ENCODE measurements at places on chromosomes 13 and 19.
A peak's percentile ranks its signal among the peaks of the same experiment; 100 is the strongest.

DNA sequence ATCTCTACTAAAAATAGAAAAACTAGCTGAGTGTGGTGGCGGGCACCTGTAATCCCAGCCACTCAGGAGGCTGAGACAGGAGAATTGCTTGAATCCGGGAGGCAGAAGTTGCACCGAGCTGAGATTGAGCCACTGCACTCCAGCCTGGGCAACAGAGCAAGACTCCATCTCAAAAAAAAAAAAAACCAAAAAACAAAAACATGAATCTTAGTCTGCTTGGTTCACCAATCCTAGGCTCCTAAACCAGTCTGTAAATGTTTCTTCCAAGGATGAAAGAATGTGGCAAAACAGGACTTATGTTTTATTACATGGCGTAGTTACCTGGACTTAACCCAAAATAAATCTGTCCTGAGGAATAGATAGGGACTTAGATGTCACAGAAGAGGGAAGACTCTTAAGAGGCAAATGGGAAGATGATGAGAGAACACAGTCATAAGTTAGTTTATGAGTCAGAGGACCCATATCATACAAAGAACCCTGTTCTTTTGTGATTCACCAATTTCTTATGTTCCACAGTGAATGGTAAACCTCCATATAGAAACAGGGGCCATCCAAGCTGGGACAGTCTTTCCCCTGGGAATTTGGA, 6.9 kb upstream of the FBXL3 start:
- no peak for DNase-seq

DNA sequence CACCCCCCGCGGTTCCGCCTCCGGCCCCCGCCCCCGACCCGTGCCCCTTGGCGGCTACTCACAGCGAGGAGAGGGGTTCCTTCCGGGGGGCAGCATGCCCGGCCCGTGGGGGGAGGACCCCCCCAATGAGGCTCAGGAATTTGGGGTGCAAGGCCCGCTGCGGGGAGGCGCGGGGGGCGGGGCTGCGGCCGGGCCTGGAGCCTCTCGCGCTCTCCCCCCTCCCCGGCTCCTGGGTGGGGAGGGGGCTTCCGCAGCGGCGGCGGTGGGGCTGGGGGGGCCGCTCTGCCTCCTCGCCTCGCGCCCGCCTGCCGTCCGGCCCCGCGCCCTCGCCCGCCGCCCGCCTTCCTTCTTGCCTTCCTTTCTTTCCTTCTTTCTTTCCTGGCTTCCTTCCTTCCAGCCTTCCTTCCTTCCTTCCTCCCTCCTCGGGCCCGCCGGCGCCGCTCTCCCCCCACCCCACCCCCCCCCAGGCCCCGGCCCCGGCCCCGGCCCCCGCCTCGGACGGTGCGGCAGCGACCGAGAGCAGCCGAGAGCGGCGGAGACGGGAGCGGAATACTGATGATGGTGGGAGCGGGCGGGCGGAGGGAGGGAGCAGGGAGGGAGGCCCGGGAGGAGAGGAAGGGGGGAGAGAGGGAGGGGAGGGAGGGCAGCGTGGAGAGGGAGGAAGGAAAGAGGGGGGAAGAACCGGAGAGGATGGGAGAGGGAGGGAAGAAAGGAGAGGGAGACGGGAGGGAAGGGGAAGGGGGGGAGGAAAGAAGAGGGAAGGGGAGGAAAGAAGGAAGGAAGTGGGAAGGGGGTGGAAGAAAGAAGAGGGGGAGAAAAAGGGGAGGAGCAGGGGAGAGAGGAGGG, at the start of gene LRRC4B:
Gene LRRC4B, minus strand, starts transcription at position 554 of the 846 bp plus-strand sequence. CDS start 19,597 bp downstream, outside the sequence.
- DNase-seq = no peak

DNA sequence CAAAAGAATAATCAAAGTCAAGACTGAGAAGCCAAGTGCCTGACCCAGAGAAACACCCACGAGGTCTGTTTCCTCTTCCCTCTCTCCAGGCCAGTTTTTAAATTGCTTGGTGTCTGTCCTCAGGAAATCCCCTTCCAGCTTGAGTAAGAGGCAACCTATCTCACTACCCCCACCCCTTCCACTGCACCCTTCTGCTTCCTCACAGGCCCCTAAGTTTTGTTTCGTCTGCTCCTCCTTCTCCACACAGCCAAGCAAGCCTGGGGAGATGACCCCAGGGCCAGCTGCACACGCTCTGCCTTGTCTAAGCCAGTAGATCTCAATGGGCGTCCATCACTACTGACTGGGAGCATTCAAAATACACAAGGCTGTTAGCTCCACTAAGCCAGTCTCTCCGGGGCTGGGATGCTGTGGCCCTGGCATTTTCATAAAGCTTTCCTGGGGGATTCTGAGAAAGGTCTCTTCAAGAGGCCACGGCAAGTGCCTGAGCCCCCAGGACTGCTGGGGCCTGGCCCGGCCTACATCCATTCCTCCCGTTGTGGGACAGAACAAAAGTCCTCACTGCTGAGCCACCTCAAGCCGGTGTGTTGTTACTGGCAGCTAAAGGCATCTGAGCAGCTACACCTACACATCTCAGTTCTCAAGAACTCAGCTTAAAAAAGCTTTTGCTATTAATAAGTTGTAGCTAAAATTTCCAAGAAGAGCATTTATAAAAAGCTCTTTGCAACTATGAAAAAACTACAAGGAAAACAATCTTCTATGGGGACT, 14.9 kb upstream of the IL4I1 start:
- peak; percentile 46 for DNase-seq

DNA sequence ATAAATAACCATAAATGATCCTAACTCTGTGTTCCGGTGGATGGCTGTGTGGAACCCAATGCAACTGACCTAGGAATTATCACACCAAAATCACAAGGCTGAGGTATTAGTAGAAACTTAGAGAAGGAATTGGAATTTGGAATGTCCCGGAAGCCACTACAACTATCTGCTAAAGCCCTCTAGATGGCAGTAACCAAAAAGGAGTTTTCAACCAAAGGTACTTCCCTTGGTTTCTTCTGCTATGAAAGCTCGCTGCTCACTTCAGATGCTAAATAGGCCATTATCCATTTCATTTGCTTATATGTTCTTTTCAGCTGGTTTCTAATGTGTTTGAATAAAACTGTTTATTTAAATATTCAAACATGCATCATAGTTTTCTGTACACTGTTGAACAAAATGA, 1589.1 kb upstream of the SPRY2 start:
- no peak for DNase-seq

- DNase-seq = no peak
Observed at GRCh38 chr13:78659450-78659730, 435 bp upstream of the OBI1 start.

DNA sequence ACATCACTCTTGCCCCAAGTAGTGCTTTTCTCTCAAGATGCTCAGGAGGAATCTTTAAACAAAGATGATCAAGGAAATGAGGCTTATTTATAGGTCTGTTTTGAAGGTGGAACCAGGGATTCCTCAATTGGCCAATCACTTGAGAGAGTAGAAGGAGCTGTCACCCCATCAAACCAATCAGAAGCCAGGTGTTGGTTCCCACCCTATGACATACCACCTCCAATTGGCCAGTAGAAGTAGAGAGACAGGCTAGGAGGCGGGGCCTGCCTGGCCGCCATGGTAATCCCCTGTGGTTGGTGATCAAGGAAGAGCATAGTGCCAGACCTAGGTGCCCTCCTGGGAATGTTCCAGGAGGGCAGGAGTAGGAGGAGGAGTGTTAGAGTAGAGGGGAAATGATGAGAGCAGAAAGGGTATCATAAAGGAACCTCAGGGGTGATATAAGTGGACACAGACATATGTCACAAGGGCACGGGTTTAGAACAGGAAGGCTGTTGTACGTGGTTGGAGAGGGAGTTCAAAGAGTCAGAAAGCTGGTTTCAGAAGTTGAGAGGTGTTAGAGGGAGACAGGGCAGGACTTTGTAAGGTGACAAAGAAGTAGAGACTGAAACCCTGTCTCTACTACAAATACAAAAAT, 10.5 kb downstream of the PMIS2 start:
- peak; percentile 7 for DNase-seq

GRCh38 chr13:95207769-95208366, 93.4 kb downstream of the ABCC4 start:
- DNase-seq = no peak

DNA sequence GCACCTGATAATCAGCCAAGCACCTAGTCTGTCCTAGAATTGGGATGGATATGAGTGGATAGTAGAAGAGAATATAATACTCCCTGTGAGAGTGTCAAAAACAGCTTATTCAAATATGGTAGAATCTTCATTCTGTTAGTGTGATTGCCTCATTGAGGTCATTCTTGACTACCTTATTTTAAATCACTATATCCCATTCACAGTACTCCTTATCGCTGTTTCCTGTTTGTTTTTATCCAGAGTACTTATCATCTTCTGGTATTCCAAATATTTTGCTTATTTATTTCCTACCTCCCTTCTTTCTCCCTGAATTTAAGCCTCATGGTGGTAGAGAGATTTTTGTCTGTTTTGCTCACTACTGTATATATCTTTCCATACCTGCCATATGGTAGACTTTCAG, 9.9 kb downstream of the NDFIP2 start:
- DNase-seq = no peak

- DNase-seq = no peak
Observed at GRCh38 chr19:18975011-18975410, 34.0 kb upstream of the HOMER3 start.

DNA sequence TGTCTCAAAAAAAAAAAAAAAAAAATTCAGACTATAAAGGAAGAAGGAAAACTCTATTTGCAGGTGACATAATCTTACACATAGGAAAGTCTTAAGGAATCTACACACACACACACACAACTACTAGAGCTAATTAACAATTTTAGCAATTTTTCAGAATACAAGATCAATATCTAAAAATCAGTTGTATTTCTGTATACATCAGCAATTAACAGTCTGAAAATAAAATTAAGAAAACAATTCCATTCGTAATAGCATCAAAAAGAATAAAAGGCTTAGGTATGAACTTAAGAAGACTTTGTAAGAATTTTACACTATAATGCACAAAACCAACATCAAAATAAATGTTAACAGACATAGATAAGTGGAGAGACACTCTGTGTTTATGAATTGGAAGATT, 15.6 kb upstream of the CALM3 start:
- DNase-seq = no peak

DNA sequence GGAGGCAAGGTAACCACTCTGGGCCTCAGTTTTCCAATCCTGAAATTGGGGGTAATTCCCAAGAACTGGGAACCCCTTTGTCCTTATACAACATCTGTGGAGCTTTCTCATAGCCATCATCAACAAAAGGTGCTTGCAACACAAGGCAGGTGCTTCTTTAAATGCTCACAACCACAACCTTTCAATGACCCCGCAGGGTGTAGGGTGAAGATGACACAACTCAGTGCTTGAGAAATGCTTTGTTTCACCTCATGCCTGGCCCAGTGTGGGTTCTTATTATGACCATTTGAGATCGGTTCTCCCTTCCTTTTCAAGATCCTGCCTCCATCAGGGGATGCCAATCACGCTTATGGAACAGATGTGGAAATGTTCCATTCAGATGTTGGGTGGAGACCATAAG, 8.4 kb downstream of the WIZ start:
- no peak for DNase-seq

- DNase-seq = no peak
Observed at GRCh38 chr19:15015946-15016542, 33.2 kb upstream of the CASP14 start.

GRCh38 chr13:33787051-33787591, 30.8 kb upstream of the RFC3 start:
- DNase-seq = peak; percentile 39

DNA sequence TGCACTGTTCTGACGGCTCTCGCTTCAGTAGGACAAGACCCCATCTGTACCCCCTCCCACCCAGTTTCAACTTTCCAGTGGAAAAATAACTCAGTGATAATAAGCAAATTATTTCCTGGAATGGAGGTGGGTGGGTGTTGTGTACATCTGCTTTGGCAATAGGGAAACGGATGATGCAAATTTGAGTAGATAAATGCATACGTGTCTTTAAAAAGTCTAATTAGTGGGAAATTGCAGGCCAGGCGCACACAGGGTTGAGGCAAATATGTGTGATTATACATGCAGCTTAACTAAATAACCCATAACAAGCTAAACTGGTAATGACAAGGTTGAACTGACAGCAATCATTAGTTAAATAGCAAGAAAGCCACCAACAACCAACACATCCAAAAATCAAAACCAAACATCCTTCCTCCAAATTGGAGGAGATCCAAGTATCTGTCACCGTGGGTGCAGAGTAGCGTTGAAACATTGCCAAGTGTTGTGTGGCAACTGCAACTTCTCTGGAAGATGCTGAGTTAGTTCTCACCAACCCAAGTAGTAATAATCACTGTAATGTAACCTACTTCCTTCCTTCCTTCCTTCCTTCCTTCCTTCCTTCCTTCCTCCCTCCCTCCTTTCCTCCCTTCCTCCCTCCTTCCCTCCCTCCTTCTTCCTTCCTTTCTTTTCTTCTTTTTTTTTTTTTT, 54.6 kb downstream of the TRPM4 start:
- DNase-seq = no peak

GRCh38 chr19:51450730-51451307, 7.4 kb downstream of the SIGLEC8 start:
- no peak for DNase-seq

DNA sequence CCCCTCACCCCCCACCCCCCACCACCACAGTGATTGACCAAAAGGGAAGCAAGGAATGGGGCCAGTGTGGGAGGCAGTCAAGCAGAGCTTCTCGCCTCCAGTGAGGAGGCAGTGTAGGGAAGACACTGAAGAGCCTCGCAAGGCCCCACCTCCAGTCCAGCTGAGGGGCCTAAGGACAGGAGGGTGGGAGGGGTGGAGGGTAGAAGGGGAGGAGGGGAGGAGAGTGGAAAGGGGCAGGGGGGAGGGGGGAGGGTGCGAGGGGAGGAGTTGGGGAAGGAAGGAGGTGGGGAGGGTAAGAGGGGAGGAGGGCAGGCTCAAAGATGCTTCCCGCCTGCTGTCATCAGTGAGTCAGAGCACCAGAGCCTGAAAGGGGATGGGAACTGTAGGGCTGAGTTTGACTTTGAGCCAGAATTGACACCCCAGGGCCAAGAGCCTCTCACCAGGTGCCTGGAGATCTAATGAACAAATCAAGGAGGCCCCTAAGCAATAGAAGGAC, 786.2 kb downstream of the UQCRFS1 start:
- DNase-seq = no peak

GRCh38 chr13:110801044-110801443, 87.5 kb downstream of the ING1 start:
- DNase-seq = no peak
